ENCODE measurements at places on chromosomes 2 and 18. TPM values are rescaled to one million over a fixed set of nuclear protein-coding genes. Genes with fewer than 3 reads are reported as not detected.

The EVX2 gene
- total RNA-seq, result not detected

The KCNK3 gene
- total RNA-seq, result 4.2 TPM

The MYCN gene
- 47.5 TPM for total RNA-seq

The ERBB4 gene
- 99.1 TPM for total RNA-seq

The SCG2 gene
- total RNA-seq, result 81.9 TPM

The NXPH2 gene
- 17.2 TPM for total RNA-seq

The TMEM163 gene
- total RNA-seq, result 13.3 TPM

The NIFK gene
- 34.9 TPM for total RNA-seq

The UGT1A10 gene
- not detected for total RNA-seq

The KCNE4 gene
- 2.5 TPM for total RNA-seq

The LAPTM4A gene
- total RNA-seq, result 41.6 TPM

The ITGB6 gene
- not detected for total RNA-seq

The RAB6C gene
- 0.98 TPM for total RNA-seq

The DCDC2C gene
- total RNA-seq, result 0.49 TPM

The PCBP1 gene
- total RNA-seq, result 36.6 TPM

The MYO3B gene
- total RNA-seq, result 0.25 TPM

The SLC39A6 gene
- 150 TPM for total RNA-seq

The USP40 gene
- total RNA-seq, result 11.3 TPM

The SULT6B1 gene
- not detected for total RNA-seq

The VSNL1 gene
- total RNA-seq, result 17.5 TPM

The UGT1A5 gene
- not detected for total RNA-seq

The C1D gene
- 14.0 TPM for total RNA-seq

The KCNG2 gene
- total RNA-seq, result 0.25 TPM

The TXNDC2 gene
- total RNA-seq, result under 0.01 TPM

The IL37 gene
- not detected for total RNA-seq

The EGR4 gene
- total RNA-seq, result not detected

The TDRD15 gene
- not detected for total RNA-seq

The CD28 gene
- 0.25 TPM for total RNA-seq

The STEAP3 gene
- under 0.01 TPM for total RNA-seq

The SPP2 gene
- not detected for total RNA-seq

The ST8SIA5 gene
- 13.3 TPM for total RNA-seq

The STAT4 gene
- 3.0 TPM for total RNA-seq

The INHBB gene
- 4.9 TPM for total RNA-seq

The MXD1 gene
- total RNA-seq, result 10.6 TPM
